ENCODE measurements at places on chromosomes 5 and 9.

DNA sequence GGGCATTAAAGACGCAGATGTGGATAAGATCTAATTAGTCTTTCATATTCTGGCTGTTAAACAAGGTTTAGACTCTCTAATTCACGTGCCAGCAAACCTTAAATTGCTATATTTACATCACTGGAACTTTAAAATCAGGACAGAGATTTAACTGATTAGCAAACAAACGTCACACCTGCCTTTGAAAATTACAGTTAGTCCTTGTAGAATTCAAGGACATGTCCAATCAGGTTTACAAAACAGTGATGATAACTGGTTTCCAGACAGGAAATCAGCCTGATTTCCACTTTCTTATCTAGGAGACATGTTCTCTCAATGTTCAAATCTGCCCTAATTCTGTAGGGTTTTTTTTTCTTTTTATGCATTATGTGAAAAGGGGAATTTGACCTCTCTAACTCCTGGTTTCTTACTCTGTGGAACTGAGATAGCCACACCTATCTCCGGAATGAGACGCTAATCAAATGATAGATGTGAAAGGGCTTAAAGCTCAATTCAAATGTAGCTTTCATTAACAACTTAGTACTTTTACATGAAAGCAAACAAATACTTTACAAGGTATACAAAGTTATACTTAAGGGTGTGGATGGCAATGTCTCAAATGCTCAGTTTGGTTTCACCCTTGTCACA is 26.5 kb downstream of the SPINK5 start:
- DNase-seq: no peak

DNA sequence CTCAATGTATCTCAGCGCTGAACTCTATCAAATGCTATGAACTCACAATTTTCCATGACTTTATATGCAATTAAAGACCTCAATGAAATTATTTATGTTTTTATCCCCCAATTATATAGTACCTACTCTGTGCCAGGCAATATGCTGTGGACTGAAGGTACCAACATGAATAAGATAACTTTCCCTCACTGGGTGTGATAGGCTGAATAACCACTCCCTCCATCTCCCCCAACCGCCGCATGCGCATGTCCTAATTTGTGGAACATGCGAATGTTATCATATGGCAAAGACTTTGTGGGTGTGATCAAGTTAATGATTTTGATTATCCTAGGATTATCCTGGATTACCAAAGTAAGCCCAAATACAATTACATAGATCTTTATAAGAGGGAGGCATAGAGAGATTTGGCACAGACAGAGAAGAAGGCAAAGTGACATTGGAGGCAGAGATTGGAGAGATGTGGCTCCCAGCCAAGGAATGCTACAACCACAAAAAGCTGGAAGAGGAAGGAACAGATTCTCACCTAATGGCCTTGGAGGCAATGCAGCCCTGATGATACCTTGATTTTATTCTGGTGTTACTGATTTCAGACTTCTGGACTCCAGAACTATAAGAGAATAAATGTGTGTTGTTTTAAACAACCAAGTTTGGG is 149.1 kb upstream of the VCAN start:
- no peak for DNase-seq

GRCh38 chr5:153573326-153574033 is 83.0 kb downstream of the GRIA1 start:
- no peak for DNase-seq

- DNase-seq: no peak
These were observed 1613.8 kb downstream of the MAT2B start for GRCh38 chr5:165119175-165119574.

DNA sequence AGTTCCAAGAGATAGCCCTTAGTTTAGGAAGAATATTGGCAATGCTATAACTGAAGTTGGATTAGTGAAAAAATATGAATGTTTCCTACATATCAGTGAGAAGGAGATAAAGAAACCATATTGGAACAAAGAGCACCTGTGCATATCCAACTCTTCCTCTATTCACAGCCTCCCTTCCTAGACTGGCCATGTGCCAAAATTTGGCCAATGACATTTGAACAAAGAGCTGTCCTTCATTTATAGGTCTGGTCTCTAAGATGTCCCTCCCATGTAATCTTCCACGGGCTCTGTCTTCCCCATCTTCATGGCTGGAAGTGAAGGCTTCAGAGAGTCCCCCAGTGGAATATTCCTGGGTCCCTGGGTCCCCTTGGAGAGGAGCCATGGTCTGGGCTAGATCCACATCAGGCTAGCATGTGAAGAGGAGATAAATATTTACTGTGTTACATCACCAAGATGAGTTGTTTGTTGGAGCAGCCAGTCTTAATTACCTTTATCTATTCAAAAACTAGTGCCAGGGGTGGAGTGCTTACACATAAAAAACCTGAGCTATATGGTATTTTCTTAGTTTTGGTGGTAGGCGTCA is 190.0 kb upstream of the S1PR3 start:
- no peak for DNase-seq

GRCh38 chr5:117188211-117188610 is 613.6 kb upstream of the SEMA6A start:
- no peak for DNase-seq

- no peak for DNase-seq
These were observed 37.7 kb upstream of the STXBP1 start for GRCh38 chr9:127574072-127574993.

- DNase-seq: peak; percentile 68
These were observed 12.7 kb upstream of the CD180 start for GRCh38 chr5:67209141-67209771.
